ENCODE measurements at places on chromosomes 12 and 14.
A peak's percentile ranks its signal among the peaks of the same experiment; 100 is the strongest.

DNA sequence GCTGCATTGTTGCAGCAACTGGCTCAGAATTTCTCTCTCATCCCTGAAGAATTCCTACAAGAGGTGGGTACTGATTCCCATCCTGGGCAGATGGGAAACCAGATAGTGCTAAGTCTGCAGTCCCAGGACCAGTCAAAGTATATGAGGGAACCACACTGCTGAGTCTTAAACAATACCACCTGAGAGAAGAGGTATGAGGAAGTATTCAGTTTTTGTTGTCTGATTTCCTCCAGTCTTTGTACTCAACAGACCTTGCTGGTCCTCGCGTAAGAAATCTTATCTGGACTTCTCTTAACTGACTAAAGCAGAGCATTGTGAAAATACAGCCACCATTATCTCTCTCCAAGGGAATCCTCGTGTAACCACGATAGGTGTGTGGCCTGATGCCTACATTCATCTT, 3.6 kb upstream of the EDDM3A start:
- no peak for DNase-seq

- no peak for DNase-seq
Measured at GRCh38 chr14:32478050-32478449, 149.0 kb downstream of the AKAP6 start.

DNA sequence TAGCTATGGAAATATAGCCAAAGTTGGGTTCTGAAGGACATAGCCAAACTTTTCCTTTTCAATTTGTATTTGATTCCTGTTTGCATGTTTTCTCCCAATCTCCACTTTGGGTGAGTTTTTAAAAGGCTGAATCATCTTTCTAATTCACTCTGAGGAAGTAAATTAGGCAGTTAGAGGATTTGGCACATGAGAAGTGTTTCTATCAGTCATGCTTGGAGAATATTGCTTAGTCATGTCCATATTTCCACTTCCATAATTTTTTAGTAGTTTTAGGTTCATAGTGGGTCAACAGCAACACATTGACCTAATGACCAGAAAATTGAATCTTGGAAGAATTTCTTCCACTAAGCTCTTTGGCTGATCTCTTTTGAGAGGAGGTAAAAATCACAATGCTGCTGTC, 21.8 kb downstream of the IRAK3 start:
- DNase-seq = no peak

GRCh38 chr12:79521576-79521975, 169.2 kb downstream of the PAWR start:
- no peak for DNase-seq

- DNase-seq = no peak
Measured at GRCh38 chr14:68468437-68469207, 324.2 kb downstream of the ZFP36L1 start.

- no peak for DNase-seq
Measured at GRCh38 chr12:123363740-123364531, 711 bp downstream of the SBNO1 start.

- no peak for DNase-seq
Measured at GRCh38 chr14:68654471-68654941, 138.4 kb downstream of the ZFP36L1 start.

GRCh38 chr12:27919671-27920235, 52.8 kb downstream of the PTHLH start:
- DNase-seq = no peak

DNA sequence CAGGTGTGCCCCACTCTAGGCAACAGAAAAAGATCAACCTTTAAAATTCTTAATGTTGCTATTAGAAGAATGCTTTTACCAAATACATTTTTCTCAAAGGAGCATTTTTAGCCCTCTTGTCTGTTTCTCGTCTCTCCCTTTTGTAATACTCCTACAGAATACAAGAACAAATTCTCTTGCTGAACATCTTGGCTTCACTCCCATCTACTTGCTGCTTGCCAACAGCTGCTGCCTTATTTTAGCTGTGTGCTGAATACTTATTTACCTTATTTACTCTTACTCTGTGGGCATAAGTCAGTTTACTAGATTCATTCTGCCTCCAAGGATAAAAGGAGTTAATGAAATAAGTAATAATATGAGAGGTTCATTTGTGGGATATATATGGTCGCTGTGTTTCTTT, 70.8 kb downstream of the POLR3B start:
- DNase-seq = no peak

GRCh38 chr12:77089686-77090220, 24.4 kb upstream of the E2F7 start:
- DNase-seq = no peak

GRCh38 chr14:83164591-83164990, 1630.9 kb upstream of the SEL1L start:
- DNase-seq = no peak

- DNase-seq = no peak
Measured at GRCh38 chr14:69149461-69150244, 3.3 kb downstream of the DCAF5 start.

DNA sequence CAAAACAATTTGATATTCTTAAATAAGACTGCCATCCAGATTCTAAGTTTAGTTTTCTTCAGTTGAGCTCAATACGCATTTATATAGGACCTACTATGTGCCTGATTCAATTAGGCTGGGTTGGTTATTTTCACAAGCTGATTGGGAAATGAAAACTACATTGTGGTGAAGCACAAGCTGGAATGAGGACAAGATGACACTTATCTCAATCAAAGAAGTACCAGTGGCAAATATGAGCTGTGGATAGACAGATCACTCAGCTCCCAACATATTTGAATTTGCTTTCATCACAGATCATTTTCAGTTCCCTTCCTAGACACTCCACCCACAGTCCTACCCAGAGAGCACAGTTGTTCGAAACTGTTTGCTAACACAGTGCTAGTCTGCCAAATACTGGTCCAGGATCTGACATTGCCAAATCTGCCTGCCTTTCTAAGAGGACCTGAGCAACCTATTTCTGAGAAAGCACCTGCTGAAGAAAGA, 74.7 kb downstream of the LLPH start:
- DNase-seq = no peak

DNA sequence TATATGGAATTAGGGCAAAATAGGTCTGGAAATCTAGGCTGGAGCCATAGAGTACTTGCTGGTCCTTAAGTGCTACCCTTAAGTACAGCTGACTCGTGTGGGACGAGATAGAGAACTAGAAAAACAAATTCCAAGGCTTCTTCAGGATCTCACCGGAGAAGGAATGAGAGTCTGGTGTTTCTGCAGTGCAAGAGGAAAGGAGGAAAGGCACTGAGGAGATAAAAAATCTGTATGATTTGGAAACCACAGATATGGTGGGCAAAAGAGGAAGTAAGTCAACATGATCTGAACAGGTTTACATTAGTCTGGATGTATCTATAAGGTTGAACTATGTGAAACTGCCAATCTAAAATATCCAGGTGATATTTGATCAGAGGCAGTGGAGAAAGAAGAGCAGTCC, 134.4 kb upstream of the SOX5 start:
- no peak for DNase-seq

GRCh38 chr14:81396113-81396512, 4.0 kb downstream of the STON2 start:
- no peak for DNase-seq

DNA sequence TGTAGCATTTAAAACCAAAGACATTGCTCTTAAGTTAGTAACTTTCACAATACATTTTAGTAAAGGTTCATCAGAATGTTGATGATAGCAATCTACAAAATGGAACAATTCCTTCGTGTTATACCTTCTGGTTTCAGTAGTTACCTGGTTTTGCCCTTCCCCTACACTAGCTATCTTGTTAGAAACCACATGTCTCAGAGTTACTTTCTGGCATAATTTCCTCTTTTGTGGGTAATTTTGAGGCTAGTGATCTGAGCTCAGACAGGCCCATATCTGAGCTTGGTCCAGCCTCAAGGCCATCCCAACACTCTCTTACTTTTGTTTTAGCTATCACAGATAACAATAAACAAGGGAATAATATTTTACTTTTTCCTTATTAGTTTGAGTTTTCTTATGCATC, 196.9 kb downstream of the KITLG start:
- no peak for DNase-seq

DNA sequence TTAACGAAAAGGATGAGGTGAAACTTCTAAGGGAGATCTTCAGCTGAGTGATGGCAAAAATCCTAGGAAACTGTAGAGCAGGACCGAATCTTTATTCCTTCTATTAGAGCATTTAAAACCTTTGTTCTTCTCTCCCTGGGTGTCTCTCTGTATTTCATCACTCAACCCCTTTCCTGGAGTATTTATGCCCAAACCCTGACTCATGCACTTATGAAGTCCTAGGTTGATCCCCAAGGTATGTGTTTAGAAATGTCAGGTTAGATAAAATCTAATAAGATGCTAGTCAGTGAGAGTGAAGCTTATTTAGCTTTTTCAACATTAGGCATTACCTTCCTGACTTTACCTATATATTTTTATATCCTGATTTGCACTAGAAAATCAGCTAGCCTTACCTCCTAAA, 239.8 kb upstream of the NPAS3 start:
- no peak for DNase-seq

- no peak for DNase-seq
Measured at GRCh38 chr14:68369281-68370056, 423.4 kb downstream of the ZFP36L1 start.

- no peak for DNase-seq
Measured at GRCh38 chr12:28930704-28931103, 218.4 kb upstream of the FAR2 start.

- no peak for DNase-seq
Measured at GRCh38 chr14:70086685-70087379, 101.9 kb downstream of the SLC8A3 start.

- no peak for DNase-seq
Measured at GRCh38 chr14:104553166-104554087, 26.1 kb upstream of the C14orf180 start.

DNA sequence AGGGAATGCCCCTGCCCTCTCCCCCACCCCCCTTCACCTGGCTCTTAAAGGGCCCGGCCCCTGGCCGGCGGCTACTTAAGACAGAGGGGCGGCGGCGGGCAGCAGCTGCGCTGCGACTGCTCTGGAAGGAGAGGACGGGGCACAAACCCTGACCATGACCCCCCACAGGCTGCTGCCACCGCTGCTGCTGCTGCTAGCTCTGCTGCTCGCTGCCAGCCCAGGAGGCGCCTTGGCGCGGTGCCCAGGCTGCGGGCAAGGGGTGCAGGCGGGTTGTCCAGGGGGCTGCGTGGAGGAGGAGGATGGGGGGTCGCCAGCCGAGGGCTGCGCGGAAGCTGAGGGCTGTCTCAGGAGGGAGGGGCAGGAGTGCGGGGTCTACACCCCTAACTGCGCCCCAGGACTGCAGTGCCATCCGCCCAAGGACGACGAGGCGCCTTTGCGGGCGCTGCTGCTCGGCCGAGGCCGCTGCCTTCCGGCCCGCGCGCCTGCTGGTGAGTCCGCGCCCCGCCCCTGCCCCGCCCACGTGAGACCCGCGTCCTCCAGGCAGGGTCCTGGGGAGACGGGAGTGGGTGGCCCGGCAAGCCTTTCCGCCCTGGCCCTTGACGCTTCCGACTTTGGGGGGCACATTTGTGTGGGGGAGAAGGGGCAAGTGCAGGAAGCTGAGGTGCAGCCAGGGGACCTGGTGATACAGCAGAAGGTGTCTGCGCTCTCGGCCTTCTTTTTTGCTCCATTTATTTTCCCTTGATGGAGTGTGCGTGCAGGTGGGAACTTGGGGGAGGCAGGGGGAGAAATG, at the start of gene IGFBP6:
Gene IGFBP6 (plus strand): TSS at position 104 of the 790 bp plus-strand sequence. CDS start 51 bp downstream, at position 155.
- DNase-seq = peak; percentile 26

DNA sequence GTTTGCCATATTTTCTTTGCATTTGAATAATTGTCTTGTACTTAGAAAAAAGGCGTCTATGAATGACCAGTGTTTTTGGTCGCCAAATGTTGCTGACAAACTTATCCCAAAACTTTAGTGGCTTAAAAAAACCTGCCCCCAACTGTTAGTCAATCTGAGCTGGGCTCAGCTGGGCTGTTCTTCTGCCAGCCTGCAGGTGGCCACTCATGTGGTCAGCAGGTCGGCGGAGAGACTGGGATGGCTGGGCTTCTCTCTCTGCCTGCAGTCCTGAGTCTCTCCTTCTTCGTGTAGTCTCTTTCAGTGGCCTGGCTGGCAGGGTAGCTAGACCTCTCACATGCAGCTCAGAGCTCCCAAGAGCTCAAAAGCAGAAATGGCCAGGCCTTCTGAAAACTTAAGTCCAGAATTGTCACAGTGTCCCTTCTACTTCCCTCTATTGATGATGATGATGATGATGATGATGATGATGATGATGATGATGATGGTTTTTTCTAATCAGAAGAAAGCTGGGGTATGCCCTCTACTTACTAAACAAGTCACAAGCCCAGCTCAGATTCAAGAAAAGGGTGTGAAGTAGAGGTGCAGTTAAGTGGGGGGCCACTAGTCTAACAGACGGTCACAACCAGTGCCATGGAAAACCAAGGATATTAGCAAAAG, 87.9 kb downstream of the PTPN11 start:
- no peak for DNase-seq

DNA sequence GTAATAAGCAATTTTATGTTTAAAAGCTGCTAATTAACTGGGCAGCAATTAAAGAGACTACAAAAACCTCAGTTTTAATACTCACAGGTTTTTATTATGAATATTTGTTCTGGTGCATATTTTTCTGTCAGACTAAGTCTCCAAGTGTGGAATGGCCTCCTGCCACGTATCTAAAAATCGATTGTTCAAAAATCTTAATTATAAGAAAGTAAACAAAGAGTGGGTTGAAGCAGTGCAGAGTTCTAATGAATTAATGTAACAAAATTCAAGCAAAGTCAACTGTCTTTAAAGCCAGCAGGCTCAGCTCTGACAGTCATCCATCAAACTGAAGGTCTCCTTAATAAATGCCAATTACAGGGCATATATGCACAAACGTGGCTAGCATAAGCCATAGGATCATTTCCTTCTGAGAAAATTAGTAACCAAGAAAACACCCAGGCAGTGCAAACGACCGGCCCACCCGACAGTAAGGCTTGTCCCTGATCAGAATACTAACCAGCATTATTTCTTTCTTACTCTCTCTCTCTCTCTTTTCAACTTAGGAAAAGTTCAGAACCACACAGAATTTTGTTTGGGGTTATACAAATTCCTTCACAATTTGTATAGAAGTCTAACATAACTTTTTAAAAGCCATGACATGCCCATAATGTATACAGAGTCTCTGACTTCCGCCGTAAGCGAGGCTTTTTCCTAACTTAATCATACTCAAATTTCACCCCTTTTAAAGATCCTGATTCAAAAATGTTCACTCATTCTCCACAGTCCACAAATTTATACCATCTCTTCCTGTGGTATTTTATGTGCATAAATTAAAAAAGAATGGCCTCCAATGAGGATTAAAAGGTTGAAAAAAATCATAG, 83.8 kb downstream of the SLC25A21 start:
- DNase-seq = no peak

- no peak for DNase-seq
Measured at GRCh38 chr12:97335115-97335514, 127.5 kb upstream of the RMST start.

DNA sequence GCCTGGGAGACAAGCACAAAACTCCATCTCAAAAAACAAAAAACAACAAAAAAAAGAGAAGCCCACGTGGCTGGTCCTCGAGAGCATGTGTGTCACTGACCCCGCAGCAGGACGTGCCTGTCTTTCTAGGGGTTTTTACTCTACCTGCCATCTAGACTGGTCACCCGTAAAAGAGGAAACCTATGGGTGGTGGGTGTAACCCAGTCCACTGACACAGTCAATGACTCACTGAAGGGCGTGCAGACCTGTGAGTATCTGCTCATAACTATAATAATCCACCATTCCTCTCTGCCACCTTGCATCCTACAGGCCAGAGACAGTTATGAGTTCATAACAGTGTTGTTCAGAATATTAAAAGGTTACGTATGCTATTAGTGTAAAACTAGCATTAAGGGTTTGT, 4.6 kb downstream of the GOLGA3 start:
- no peak for DNase-seq

GRCh38 chr14:50967790-50968189, 23.5 kb upstream of the PYGL start:
- no peak for DNase-seq

- no peak for DNase-seq
Measured at GRCh38 chr12:74129702-74130101, 407.9 kb upstream of the ATXN7L3B start.
